Mesothelial cell of epicardium (in vitro differentiated cells): ENCODE measurements at places on chromosomes 3 and 15.

- DNase-seq, result no peak
These were observed 112.1 kb upstream of the MB21D2 start for GRCh38 chr3:193029800-193030199.

DNA sequence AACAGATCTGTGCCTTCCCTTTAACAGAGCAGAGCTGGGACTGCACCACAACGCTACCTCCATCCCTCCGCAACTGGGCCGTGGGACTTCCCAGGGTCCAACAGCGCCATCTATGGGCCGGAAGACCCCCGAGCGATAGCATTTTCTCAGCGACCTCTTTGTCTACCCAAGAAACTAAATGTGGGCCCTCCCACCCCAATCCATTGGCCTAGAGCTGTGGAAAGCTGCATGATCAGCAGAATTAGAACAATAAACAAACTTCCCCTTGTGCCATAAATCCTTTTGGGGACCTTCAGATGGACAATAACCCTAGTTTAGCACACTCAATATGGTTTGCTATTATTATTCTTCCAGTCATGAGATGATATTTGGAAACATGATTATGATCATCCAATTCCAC lies 74.8 kb upstream of the NTRK3 start:
- DNase-seq, result no peak

DNA sequence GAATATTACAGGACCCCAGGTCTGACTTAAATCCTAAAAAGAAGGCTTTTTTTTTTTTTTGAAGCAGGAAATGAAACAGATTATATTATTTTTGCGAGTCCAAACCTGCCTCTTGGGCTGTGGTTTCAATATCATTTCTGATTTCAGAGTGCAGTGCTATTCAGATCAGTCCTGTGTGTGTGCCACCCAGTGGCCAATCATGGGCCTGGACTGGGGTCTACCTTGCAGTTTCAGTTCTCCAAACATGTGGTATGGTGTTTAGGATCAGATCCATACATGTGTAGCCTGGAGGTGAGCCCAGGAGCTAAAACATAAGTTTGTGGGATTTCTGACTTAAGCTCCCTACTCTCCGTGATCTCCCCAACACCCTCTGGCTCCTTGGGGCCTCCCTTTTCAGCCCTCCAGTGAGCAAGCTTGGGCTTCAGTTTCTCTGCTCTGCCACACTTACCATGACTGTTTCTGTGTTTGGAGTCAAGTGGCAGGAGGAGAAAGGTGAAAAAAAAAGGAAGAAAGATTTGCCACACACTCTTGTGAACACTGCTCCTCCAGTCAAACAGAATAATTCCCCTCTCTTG lies 12.1 kb upstream of the THSD4 start:
- DNase-seq, result no peak

GRCh38 chr3:170869645-170870593 lies at the start of gene RPL22L1:
TSS of gene RPL22L1 (minus strand) at chr3:170870195. CDS start at chr3:170870167, 28 bp downstream.
- peak; percentile 87 for DNase-seq

DNA sequence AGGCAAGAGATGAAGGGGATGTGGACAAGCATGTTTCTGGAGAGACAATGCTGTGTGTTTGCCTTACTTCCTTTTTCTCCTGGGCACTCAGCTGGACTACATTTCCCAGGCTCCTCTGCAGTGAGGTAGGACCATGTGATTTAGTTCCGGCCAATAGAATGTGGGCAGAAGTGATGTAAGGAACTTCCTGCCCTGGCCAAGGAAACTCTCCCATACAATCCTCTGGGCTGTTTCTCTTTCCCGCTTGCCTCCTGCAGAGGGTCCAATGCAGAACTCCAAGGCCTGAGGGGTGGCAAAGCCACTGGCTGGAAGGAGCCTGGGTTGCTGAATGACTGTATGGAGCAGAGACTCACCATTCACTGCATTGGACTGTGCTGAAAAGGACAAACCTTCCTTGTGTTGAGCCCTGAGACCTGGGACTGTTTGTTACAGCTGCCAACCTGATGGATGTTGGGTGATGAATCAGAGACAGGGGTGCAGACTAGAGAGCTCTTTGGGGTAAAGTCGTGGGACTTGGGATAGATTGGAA lies 82.7 kb upstream of the SLC6A6 start:
- no peak for DNase-seq

- no peak for DNase-seq
These were observed 489.2 kb upstream of the ROBO2 start for GRCh38 chr3:76550522-76551201.

DNA sequence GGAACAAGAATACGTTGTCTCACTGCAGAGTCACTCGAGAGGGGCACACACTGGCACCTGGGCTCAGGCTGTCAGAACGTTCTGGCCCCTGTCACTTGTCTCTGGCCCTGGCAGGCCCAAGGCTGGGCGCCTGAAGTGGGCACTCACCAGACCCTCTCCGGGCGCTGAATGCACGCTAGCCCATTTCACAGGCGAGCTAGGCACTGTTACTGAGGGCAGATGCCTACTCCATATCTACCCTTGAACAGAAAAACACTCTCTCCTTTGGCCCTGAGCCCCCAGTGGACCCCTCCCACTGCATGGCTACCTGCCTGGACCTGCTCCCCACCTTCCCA lies 42.3 kb upstream of the IQSEC1 start:
- no peak for DNase-seq

DNA sequence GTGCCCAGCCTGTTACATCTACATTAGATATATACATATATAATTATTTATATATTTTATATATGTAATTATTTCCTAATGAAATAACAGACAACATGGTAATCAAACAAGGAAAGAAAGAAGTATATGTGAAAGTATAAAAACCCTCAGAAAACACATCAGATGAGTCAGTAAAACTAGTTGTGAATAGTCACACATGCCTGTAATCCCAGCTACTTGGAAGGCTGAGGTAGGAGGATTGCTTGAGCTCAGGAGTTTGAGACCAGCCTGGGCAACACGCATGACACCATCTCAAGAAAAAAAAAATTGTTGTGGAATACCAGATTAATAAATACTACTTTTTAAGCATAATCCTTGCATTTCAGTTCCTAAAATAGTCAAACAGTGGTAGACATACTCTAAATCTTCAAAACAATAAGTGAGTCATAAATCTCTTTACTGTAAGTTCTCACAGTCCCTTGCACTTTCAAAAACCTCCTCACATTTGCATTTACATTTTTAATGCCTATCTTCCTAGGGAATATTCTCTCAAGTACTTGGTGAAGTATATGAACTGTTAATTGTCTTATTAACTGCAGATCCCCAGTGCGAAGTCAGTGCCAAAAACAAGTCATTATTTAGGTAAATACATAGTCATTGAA lies 106.5 kb downstream of the MYO9A start:
- DNase-seq, result no peak

DNA sequence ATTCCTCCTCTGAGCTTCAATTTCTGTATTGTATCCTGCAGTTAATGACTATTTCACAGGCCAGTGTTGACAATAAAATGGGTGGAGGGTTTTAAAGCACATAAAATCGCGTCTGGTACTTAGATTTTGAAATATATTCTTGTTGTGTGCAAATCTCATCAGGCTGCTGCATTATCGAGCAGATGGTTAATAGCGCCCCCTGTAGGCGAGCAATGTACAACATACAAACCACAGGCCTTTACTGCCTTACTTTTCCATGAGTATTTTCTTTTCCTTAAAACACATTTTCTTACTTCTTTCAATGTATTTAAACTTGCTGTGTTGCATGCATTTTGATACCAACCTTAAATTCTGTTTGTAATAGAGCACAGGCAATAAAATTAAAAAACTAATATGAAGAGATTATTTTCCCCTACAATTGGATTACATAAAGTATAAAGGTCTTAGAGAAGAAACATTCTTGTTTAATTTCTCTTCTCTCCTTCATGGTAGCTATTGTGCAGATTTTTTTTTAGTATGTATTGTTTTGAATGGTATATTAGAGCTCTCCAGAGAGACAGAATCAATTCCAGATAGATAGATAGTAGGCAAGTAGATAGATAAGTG lies 608.4 kb downstream of the CADM2 start:
- DNase-seq, result no peak

- DNase-seq, result no peak
These were observed 56.7 kb downstream of the PLS1 start for GRCh38 chr3:142652826-142653292.

GRCh38 chr3:190064112-190064511 lies 56.6 kb downstream of the P3H2 start:
- DNase-seq, result no peak

- DNase-seq, result no peak
These were observed 67.0 kb downstream of the MCTP2 start for GRCh38 chr15:94298364-94298763.

- no peak for DNase-seq
These were observed 366.4 kb upstream of the AGTR1 start for GRCh38 chr3:148331081-148331846.

- DNase-seq, result peak; percentile 39
These were observed 9.9 kb downstream of the KY start for GRCh38 chr3:134640872-134641470.

GRCh38 chr3:14941871-14942270 lies 5.5 kb upstream of the NR2C2 start:
- no peak for DNase-seq

GRCh38 chr3:54372232-54372631 lies 249.9 kb downstream of the CACNA2D3 start:
- no peak for DNase-seq

DNA sequence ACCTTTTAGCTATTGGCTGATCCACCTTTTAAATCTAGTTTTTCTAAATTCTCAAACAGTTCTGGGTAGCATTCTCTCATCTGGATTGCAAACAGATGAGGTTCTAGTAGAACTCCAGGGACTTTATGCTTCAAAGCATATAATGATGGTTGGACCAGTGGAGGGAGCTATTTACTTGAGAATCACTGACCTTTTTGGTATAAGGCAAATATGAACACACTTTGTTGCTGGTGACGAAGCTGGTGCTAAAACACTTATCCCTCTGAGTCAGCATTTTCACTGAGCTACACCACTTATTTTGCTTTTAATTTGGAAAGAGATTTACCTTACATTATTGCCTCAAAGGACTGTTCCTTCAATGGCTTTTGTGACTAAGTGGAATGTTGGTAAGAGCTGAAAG lies 58.6 kb upstream of the SLITRK3 start:
- DNase-seq, result no peak

DNA sequence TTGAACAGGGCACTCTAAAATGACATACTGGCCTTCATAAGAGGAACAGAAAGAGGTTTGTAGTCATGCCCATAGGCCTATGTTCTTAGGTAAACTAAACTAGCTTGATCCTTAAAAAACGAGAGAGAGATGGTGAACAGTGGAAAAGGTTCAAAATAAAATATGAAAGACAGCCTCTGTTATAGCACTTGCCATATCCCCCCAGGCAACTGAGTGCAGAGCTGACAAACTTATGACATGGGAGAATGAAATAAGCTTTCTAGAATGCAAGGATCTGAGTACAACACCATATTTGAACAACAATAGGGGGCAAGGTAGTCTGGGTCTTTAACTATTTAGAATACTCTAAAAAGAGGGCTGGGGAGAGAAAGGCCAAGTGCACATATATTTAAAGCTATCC lies 700.6 kb upstream of the CFAP20DC start:
- no peak for DNase-seq
